ENCODE measurements at places on chromosomes 11 and 22.

- DNase-seq = no peak
Observed at GRCh38 chr11:119029340-119030028, 1.2 kb downstream of the SLC37A4 start.

- DNase-seq = no peak
Observed at GRCh38 chr22:35894464-35894878, 134.2 kb downstream of the RBFOX2 start.

DNA sequence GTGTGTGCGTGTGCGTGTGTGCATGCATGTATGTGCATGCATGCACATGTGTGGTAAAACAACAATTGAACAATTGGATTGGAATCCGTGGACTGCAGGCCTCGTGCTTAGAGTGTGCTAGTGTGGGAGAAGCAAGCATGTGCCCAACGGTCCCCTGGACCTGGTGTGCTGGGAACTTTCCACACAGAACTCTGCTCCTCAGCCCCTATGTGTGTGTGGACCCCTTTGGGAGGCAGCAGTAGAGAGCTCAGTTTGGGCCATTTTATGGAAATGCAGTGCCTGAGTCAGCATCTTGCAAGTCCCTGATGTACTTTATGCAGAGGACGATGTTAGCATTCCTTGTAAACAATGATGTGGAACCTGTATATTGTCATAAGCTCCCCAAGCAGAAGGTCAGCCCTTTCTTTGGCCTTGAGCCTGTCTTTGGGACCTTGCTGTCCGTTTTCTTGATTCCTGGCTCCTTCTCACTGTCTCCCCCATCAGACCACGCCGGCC is 167.3 kb downstream of the TBC1D22A start:
- DNase-seq = no peak

DNA sequence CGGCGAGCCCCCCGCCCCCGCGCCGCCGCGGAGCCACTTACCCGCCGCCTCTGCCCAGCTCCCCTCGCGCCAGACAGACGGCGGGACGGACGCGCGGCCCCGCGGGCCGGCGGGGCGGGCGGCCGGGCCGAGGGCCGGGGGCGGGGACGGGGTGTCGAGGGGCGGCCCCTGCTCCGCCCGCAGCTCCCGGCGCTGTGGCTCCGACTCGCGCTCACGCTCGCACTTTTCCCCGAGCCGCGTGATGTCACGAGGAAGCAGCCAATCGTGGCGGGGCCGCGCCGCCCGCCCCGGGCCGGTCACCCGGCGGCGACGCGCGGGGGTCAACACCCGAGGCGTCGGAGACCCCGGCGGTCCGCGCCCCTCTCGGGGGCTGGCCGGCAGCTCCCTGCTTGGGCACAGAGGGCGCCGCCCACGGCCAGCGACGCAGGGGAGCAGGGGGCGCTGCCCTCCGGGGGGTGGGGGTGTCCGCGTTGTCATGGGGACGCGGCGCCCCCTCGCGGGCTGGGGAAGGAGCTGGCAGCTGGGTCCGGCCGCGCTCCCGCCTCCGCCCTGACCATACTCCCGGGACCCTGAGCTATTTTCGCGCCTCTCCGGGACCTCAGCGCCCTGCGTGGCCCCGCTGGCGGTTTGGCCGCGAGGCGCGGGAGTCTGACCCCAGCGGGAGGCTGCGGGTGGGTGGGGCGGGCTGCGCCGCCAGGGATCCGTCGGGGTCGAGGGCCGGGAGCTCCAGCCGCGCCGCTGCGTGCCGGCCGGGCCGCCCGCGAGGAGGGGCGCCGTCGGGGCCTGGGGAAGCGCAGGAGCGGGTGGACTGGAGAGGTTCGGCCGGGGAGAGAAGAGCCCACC is at the start of gene CHRM4:
Gene CHRM4 (minus strand): TSS at position 199 of the 843 bp plus-strand sequence. CDS start 5,219 bp downstream, outside the sequence.
- peak; percentile 61 for DNase-seq

GRCh38 chr11:12269446-12270214 is 107.7 kb upstream of the PARVA start:
- no peak for DNase-seq

- DNase-seq = no peak
Observed at GRCh38 chr11:36532941-36533601, 23.0 kb upstream of the TRAF6 start.

DNA sequence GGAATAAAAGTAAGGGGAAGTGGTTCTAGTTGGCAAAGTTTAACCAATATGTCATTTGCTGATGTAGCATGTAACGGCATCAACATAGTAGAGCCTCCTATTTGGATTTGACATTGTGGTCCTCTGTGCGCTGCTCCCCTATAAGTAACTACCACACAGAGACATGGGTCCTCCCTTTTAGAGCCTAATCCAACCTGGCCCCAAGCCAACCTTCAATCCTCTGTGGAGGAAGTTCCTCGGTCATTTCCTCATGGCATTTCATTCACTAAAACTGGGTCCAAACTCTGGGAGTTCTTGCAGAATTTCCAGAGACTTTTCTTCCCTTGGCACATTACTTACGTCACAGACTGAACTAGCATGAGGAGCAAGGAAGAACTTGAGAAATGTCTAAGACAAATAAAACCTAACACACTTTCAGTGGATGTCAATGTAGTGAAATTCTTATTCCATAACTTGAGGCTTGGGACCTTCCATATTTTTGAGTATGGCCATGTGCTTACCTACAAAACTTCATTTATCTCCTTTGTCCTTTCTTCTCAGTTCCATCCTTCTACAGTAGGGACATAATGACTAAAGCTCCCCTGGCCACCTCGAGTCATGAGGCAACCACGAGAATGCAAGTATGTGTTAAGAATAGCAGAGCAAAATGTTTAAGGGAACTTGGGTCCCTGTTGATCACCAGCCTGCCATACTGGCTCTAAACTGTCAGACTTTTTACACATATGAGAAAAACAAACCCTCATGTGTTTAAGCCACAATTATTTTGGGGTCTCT is 34.7 kb downstream of the MMP20 start:
- no peak for DNase-seq

- no peak for DNase-seq
Observed at GRCh38 chr11:108824545-108824944, 159.7 kb downstream of the DDX10 start.

DNA sequence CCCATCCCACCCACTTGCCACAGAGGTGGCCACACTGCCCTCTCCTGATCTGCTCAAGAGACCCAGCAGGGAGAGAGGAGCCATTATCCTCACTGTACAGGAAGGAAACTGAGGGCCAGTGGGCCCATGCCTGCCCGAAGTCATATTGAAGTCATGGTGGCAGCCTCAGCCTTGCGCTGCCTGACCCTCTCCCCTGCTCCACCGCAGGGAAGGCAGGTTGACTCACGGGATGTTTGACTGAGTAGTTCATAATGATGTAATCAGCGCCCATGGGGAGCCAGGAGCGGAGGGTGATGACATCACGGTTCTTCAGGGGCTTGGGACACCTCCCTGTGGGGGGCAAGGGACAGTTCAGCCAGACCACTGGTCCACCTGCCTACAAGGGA is 6.1 kb upstream of the ARAP1 start:
- DNase-seq = no peak

DNA sequence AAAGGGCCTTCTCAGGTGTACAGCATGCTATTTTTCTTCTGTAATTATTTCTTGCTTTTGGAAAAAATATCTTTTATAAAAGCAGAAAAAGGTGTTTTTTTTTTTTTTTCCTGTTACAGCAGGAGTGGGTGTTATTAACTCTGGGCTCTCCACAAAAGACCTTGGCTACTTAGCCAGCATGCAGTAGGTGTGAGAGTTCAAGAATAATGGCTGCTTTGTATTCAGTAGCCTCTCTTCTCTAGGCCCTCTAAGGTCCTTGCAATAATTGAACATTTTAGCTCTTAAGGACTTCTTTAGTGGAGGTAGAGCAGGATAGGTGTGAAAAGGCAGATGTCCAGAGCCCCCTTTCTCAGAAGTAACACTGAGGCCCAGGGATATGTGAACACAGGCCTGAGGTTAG is 3.4 kb downstream of the ELF5 start:
- DNase-seq = no peak

DNA sequence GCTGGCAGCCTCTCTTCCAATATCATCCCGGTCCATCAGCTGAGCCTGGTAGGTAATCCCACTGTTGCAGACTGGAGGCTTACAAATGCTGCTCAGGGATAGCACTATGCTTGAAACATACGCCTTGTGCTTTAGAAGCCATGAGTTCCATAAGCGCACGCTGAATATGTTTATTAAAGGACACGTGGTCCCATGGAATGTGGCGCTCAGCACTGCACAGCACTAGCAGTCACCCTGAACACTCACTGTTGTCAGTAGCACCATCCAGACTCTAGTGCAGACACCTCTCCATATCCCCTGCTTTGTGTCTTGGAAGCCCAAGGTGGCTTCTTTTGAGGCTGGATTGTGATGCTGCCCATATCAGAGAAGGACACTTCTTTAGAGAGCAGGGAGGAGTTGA is 120.9 kb downstream of the MAML2 start:
- DNase-seq = no peak

GRCh38 chr22:21642584-21643448 is 714 bp downstream of the SDF2L1 start:
- DNase-seq = no peak

- DNase-seq = no peak
Observed at GRCh38 chr11:36558571-36559413, 9.0 kb upstream of the RAG1 start.

DNA sequence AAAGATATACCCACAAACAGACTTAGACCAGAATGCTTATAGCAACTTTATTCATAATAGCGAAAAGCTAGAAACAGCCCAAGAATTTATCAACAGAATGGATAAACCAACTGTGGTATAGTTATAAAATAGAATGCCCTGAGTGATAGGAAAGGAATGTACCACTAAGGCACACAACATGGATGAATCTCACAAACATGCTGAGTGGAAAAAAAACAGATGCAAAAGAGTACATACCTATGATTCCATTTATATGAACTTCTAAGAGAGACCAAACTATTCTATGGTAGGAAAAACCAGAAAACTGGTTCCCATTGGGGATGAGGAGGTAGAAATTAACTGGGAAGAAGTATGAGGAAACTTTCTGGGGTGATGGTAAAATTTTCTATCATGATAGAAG is 40.4 kb upstream of the GRIK4 start:
- DNase-seq = no peak

GRCh38 chr11:78669249-78669648 is 94.6 kb upstream of the NARS2 start:
- DNase-seq = no peak

DNA sequence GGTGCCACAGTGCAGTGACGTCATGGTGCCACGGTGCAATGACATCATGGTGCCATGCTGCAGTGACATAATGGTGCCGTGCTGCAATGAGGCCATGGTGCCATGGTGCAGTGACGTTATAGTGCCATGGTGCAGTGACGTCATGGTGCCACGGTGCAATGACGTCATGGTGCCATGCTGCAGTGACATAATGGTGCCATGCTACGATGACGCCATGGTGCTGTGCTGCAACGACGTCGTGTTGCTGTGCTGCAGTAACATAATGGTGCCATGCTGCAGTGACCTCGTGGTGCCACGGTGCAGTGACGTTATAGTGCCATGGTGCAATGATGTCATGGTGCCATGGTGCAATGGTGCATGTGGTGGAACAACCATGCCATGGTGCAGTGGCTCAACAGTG is 45.3 kb downstream of the DHCR7 start:
- no peak for DNase-seq

GRCh38 chr11:112811783-112812182 is 149.4 kb upstream of the NCAM1 start:
- DNase-seq = no peak

- DNase-seq = no peak
Observed at GRCh38 chr11:113351068-113351450, 36.5 kb upstream of the ANKK1 start.

DNA sequence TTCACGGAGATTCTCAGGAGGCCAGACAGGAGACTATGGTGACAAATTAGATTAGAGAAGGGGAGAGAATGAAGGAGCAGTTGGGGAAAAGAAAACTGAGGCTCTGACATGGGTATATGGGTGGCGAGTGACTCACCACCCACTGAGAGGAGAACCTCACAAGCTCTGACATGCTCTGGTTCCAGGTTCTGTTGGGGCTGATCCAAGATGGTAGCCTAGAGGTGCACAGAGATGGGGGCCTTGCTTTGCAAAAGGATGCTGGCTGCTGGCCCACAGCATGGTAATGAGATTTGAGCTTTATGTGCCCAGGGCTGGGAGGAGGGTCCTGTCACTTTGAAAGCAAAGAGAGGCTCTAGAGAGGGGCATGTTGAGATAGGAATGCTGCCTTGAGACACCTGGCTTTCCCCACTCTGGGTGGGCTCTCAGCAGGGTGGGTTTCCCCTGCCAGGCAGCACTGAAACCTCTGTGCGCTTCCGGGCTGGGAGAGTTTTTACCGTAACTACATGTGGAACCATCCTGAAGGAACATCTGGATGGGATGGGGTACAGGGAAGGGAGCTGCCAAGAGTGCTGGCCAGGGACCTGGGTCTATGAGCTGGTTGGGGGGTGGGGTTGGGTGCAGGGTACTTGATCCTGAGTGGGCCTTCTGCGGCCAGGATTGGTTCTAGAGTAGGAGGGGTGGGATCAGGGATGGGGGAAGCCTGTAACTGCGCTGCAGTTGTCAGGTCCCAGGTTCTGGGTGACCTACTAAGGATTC is 1.2 kb upstream of the GRK2 start:
- DNase-seq = no peak

DNA sequence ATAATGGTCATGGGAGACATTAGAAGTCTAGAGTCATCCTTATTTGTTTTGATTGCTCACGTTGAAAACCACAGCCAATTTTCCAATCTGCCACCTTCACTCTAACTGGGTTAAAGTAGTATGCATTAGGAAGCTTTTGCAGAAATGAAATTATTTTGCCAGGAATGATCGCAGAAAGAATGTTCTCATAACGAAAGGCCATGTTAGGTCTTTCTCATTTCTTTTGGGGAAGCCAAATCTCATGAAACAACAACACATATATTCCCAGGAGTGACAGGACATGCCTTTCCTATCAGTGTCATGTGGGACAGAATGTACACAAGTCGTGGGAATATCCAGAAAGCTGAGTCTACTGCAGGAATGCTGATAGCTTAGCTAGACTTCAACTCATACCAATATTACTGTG is 386.3 kb downstream of the AASDHPPT start:
- no peak for DNase-seq

DNA sequence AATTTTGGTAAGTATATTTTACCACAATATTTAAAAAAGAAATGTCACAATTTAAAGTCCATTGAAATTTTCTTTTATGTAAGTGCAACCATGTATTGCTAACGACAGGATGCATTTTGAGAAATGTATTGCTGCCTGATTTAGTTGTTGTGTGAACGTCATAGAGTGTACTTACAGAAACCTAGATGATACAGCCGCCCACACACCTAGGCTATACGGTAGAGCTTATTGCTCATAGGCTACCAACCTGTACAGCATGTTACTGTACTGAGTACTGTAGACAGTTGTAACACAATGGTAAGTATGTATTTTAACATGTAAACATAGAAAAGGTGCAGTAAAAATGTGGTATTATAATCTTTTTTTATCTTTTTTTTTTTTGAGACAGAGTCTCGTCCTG is 48.1 kb downstream of the CBL start:
- no peak for DNase-seq

DNA sequence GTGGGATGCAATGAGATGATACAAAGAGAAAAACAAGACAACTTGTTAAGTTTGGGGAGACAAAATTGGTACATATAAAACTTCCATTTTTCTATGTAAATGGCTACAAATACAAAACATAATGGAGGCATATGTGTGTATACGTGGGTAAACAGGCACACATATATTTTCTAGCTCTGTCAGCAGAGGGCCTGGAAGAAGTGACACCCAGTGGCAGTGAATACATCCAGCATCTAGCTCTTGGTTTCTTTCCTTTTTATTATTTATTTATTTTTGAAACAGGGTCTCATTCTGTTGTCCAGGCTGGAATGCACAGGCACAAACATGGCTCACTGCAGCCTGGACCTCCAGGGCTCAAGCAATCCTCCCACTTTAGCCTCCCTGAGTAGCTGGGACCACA is 5.0 kb upstream of the RASL10A start:
- no peak for DNase-seq

All from hypothalamus (tissue), 51 donors.